ENCODE measurements at places on chromosomes 1 and 21.
A peak's percentile ranks its signal among the peaks of the same experiment; 100 is the strongest.

DNA sequence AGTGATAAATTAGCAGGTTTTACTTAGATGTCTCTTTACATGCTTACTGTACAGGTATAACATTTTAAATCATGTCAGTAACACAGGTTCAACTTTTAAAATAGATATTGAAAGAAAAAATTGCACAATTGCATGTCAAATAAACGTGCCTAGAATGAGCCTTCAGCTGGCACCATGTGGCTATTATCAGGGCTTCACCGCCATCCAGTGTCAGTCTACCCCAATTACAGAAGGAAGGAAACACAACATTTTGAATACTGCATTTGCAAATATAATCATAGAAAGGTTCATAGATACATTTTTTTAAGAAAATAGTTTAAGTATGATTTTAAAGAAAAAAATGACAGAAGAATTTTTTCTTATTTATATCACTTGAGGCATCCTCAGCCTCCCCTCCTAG, 47.5 kb upstream of the SERTAD4 start:
- DNase-seq: no peak
- no peak overlapping the region for H3K4me3 ChIP-seq
- no peak overlapping the region for H3K27ac ChIP-seq
- H3K36me3 ChIP-seq: no peaks in the 10 kb centered on the region

DNA sequence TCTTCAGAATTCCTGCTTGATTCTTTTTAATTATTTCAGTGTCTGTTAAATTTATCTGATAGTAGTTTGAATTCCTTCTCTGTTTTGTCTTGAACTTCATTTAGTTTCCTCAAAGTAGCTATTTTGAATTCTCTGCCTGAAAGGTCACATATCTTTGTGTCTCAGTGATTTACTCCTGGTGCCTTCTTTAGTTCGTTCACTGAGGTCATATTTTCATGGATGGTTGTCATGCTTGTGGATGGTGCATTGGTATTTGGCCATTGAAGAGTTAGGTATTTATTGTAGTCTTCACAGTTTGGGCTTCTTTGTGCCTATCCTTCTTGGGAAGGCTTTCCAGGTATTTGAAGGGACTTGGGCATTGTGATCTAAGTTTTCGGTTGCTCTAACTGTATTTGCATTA, 267.9 kb downstream of the HHAT start:
- no peaks in the 10 kb centered on the region for H3K27me3 ChIP-seq
- H3K4me1 ChIP-seq: peaks cover 24% of the 10 kb centered on the region
- no peaks in the 10 kb centered on the region for H3K36me3 ChIP-seq
- no peak for DNase-seq
- peak overlapping the region; percentile 96 for H3K27ac ChIP-seq
- no peak overlapping the region for H3K4me3 ChIP-seq

DNA sequence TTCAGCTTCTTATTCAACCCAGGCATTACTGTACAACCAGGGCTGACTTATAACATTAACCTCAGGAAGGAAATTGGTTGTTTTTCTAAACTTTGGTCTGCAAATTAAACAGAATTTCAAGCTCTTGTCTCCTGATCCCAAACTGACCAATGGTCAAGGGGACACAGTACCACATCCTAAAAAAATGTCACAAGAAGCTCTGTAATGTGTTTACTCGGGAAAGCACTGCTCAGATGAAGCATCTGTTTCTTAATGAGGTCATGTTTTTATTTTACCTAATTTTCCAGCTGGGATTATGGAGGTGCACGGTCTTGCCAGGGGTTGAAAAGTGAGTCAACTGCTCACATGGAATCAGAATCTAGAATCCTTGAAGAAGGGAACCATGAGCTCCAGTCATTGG, 18.7 kb downstream of the ADAMTS5 start:
- no peaks in the 10 kb centered on the region for H3K4me1 ChIP-seq
- no peak overlapping the region for H3K27ac ChIP-seq
- no peaks in the 10 kb centered on the region for H3K36me3 ChIP-seq
- H3K27me3 ChIP-seq: no peaks in the 10 kb centered on the region
- no peak for DNase-seq
- H3K4me3 ChIP-seq: no peak overlapping the region

- H3K4me1 ChIP-seq: no peaks in the 10 kb centered on the region
- no peak for DNase-seq
- H3K27ac ChIP-seq: no peak overlapping the region
- no peak overlapping the region for H3K4me3 ChIP-seq
Measured at GRCh38 chr21:41369105-41369919, 7.5 kb downstream of the MX2 start.

GRCh38 chr1:114352797-114353196, 158.2 kb downstream of the TRIM33 start:
- H3K27ac ChIP-seq: no peak overlapping the region
- no peaks in the 10 kb centered on the region for H3K27me3 ChIP-seq
- no peak overlapping the region for H3K4me3 ChIP-seq
- no peaks in the 10 kb centered on the region for H3K4me1 ChIP-seq
- H3K36me3 ChIP-seq: no peaks in the 10 kb centered on the region
- DNase-seq: no peak

GRCh38 chr1:211606914-211607753, 28.2 kb upstream of the SLC30A1 start:
- H3K27ac ChIP-seq: no peak overlapping the region
- H3K4me1 ChIP-seq: peaks cover 7% of the 10 kb centered on the region
- H3K4me3 ChIP-seq: no peak overlapping the region
- no peaks in the 10 kb centered on the region for H3K36me3 ChIP-seq
- DNase-seq: no peak
- H3K27me3 ChIP-seq: no peaks in the 10 kb centered on the region

- no peaks in the 10 kb centered on the region for H3K36me3 ChIP-seq
- peak; percentile 27 for DNase-seq
- peaks cover 34% of the 10 kb centered on the region for H3K4me1 ChIP-seq
Measured at GRCh38 chr1:227893300-227893948, 54.3 kb downstream of the WNT9A start.

GRCh38 chr1:47477595-47478080, 39.8 kb downstream of the FOXD2 start:
- 0 out of 2 replicates have a peak, but pooled peaks cover 5% of the 10 kb centered on the region for H3K27me3 ChIP-seq
- 0 out of 2 replicates have a peak, but pooled peaks cover 3% of the 10 kb centered on the region for H3K4me1 ChIP-seq
- H3K4me3 ChIP-seq: no peak overlapping the region
- H3K27ac ChIP-seq: no peak overlapping the region
- no peaks in the 10 kb centered on the region for H3K36me3 ChIP-seq
- DNase-seq: no peak

DNA sequence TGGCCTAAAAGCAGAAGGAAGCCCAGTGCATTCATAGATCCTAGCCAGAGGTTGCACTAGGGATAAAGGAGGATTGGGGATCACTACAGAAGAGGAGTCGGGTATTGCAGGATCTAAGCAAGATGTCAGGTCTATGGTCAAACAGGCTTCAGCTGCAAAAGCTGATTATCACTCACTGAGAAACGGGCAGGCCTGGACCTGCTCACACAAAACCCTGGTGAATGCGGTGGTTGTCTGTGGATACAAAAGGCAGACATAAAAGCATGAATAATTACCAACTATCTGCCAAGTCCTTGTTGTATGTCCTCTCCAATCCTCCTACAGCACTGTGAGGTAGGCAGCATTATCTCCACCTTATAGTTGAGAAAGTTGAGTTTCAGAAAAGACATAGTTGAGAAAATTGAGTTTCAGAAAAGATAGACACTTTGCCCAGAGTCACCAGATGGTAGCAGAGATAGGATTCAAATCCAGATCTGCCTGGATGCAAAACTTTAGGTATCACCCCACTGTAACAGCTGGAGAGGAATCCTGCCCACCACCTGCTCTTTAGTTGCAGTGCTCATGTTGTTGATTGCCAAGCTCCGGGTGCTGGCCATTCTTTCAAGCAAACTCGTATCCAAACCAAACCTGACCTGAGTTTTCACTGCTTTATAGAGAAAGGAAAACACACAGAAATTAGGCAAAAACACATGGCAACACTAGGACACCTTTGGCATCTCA, 49.6 kb upstream of the HOOK1 start:
- H3K27me3 ChIP-seq: no peaks in the 10 kb centered on the region
- H3K27ac ChIP-seq: no peak overlapping the region
- no peaks in the 10 kb centered on the region for H3K36me3 ChIP-seq
- no peaks in the 10 kb centered on the region for H3K4me1 ChIP-seq
- DNase-seq: no peak

DNA sequence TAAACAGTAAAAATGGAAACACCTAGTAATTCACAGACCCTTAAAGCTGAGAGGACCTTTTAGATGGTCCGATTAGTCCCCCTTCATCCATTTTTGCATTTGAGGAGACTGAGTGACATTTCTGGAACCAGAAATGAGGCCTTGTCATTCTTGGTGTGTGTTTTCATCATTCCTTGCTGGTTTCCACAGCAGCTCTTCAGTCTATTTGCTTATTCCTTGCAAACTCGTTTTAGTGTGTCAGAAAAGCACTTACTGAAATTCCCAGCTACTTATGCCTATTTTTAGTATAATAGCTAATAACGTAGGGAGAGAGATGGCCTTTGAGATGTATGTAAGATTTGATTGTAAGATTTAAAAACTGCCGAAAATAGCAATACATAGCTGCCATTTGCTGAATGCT, 70.9 kb downstream of the VPS13D start:
- H3K27me3 ChIP-seq: no peaks in the 10 kb centered on the region
- no peak for DNase-seq
- H3K4me3 ChIP-seq: no peak overlapping the region
- peaks cover 4% of the 10 kb centered on the region for H3K4me1 ChIP-seq
- peaks cover 47% of the 10 kb centered on the region for H3K36me3 ChIP-seq

- DNase-seq: no peak
- H3K27me3 ChIP-seq: no peaks in the 10 kb centered on the region
- H3K4me3 ChIP-seq: no peak overlapping the region
- peaks cover 19% of the 10 kb centered on the region for H3K4me1 ChIP-seq
Measured at GRCh38 chr1:26122988-26123973, 11.7 kb downstream of the PDIK1L start.

DNA sequence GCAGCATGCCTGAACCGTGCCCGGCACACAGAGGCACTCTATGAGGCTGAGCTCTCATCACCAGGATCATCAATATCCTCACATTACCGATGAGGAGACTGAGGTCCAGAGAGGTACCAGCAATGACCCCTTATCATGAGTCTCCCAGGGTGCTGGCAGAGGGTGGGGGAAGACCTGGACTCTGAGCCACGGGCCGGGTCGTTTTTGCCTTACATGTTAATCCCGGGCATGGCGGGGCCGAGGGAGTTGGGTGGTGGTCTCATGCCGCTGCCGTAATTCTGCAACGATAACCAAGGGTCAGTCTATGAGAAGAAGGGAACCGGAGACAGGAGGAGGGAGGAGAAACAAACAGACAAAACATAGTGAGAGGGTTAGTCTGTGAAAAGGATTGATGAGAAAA, 43.1 kb downstream of the MRPL37 start:
- H3K36me3 ChIP-seq: peaks cover 64% of the 10 kb centered on the region
- H3K27me3 ChIP-seq: no peaks in the 10 kb centered on the region
- H3K4me3 ChIP-seq: no peak overlapping the region
- H3K4me1 ChIP-seq: peaks cover 59% of the 10 kb centered on the region

DNA sequence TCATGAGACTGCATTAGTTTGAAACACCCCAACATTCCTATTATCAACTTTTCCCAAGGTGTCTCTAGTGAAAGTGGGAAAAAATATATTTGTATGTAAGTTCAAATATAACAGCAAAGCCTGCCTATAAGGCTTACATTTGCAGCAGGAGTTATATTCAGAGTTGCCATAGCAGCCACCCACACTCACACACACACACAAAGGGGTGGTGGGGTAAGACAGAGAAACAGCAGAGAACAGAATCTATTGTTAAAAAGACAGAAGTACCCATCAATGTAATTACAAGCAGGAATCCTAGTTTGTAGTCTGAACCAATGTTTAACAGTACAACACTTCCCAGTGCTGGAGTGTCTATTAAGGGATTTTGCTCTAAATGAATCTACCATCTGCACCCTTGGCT, 55.0 kb downstream of the PLPPR5 start:
- H3K4me3 ChIP-seq: no peak overlapping the region
- H3K27me3 ChIP-seq: no peaks in the 10 kb centered on the region
- H3K27ac ChIP-seq: no peak overlapping the region

DNA sequence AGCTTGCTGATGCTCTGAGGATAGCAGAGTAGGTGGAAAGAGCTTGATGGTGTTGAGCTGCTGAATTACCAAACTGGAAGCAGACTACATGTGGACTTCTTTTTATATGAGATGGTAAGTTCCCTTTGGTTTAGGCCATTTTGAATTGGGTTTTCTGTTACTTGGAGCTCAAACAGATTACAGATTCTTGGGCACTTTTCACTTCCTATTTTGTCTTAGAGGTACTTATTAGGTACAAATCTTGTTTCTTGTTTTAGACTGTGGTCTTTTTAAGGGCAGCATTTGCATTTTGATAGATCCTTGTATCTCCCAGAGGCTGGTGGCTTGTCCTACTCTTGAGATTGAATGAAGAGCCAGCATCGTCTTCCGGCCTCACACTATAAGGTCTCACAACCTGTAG, 70.2 kb downstream of the GADD45A start:
- H3K4me1 ChIP-seq: peaks cover 67% of the 10 kb centered on the region
- no peak for DNase-seq
- no peak overlapping the region for H3K4me3 ChIP-seq
- H3K27me3 ChIP-seq: no peaks in the 10 kb centered on the region
- H3K27ac ChIP-seq: no peak overlapping the region

DNA sequence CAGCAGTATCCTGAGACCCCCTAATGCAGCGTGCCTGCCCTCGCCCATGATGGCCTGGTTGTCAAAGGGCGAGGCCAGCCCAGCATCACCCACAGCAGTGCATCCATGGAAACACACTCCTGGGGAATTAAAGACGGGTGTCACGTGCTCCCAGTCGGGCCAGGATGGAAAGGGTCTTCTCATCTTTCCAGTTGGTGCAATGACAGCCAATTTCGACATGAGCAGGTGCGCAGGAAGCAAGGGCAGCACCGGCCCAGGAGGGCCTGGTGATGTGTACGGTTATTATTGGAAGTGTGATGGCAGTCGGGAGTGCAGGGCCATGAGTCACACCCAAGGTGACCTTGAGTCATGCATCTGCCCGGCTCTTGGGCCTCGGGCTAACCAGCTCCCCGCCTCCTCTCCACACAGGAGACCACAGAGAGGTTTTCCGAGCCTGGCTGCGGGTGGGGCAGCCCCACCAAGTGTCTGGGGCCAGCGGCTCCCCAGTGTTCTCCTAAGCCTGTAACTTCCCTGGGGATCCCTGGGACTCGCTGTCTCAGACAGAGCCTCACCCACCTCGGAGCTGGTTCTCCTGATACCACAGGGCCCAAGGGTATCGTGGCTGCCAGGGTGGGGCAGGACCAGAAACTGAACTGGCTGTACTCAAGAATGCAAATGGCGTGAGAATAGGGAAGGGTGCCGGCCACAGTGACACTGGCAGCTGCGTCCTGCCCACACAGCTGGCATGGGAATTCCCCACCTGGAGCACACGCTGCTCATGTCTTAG, 119.8 kb downstream of the SIK1 start:
- H3K4me3 ChIP-seq: no peak overlapping the region
- peak overlapping the region; percentile 58 for H3K27ac ChIP-seq
- peak; percentile 79 for DNase-seq
- H3K27me3 ChIP-seq: no peaks in the 10 kb centered on the region

DNA sequence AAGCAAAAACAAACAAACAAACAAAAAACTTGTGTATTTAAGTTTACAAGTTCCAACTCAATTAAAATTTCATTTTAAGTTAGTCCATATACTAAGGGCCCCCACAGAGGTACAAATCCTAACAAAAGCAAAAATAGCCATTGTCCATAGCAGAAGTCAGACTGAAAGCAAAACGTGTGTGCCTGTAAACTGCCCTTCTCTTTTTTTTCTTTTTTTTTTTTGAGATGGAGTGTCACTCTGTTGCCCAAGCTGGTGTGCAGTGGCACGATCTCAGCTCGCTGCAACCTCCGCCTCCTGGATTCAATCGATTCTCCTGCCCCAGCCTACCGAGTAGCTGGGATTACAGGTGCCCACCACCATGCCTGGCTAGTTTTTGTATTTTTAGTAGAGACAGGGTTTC, 11.6 kb upstream of the IFNGR2 start:
- no peak for DNase-seq
- no peak overlapping the region for H3K4me3 ChIP-seq
- H3K27ac ChIP-seq: no peak overlapping the region
- peaks cover 10% of the 10 kb centered on the region for H3K4me1 ChIP-seq
- no peaks in the 10 kb centered on the region for H3K36me3 ChIP-seq
